ENCODE measurements at places on chromosomes 6 and 20. TPM values are rescaled to one million over a fixed set of nuclear protein-coding genes. Genes with fewer than 3 reads are reported as not detected.

DNA sequence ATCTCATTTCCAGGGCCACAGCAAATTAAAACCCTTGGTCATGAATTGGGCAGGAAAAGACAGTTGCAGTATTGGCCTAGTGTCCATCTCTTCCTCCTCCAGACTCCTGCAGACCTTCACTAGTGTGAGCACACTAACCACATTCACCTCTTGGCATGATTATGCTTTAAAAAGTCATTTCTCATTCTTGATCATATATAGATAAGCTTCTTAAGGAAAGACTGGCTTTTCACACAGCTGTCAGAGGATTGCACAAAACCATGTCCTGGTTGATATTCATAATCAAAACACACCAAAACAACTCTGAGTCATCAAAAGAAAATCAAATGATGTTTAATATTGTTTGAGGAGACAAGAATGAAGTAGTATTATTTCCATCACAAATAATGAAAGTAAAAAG lies 52.1 kb downstream of the TMEM200A start:
- no peak for DNase-seq

DNA sequence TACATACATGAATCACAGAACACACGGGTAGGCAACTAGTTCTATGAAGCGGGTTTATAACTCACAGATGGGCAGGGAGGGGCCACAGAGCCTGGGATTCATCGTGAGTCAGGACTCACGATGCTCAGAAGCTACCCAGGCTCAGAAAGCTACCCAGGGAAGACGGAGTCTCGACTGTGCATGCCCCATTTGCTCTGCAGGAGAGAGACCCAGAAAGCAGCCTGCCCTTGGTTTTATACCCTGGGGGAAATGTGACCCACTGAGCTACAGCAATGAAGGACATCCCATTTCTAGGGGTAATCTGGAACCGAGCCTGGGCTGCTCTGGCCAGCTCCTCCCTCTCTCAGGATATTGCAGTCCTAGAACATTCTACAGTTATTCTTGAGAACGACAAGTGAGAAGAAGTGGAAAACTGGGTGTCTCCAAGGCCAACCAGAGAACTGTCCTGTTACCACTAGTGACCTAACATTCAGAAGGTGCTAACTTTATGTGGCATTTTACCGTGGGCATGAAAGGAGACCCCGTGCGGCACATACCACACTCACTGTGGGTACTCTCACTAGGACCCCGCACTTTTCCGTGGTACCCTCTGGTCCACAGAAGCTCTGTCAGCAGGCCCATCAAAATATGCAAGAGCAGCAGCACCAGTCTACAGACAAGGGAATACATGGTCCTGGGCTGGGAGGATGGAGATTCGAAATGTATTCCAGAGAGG lies 201.9 kb upstream of the PMEPA1 start:
- no peak for DNase-seq

- no peak for DNase-seq
Observed at GRCh38 chr6:86682297-86682696, 255.0 kb upstream of the HTR1E start.

The DNAH8 gene
- total RNA-seq = not detected

DNA sequence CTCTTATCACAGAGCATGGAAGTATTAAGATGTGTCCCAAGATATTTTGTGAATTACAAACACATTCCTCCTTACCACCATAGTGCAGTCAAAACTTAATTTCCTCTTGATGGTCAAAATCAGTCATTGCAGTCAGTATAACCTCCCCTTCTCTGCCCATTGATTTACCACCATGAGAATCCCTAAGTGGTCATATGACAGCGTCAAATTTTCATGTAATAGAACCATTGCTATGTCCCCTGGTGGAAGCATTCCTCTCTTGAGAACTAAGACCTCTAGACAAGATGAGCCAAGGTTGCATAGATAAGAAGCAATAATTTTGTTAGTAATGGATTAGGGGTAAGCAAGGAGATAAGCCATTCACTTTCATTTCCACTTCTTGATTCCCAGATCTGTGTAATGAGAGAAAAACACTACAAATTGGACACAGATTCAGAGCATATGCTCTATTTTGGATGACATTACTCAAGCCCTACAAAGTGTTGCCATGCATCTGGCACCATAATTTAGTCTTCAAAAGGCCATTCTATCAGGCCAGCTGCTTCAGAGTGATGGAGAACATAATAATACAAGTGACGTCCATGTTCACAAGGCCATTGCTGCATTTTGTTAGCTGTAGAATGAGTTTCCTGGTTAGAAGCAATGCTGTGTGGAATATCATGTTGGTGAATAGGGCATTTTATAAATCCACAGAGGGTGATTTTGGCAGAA lies 49.6 kb upstream of the PDE7B start:
- peak; percentile 29 for DNase-seq

The HLA-DQB2 gene
- not detected for total RNA-seq

The LTV1 gene
- 33.8 TPM for total RNA-seq

The SIRPB1 gene
- 0.75 TPM for total RNA-seq

The CNR1 gene
- total RNA-seq = not detected

DNA sequence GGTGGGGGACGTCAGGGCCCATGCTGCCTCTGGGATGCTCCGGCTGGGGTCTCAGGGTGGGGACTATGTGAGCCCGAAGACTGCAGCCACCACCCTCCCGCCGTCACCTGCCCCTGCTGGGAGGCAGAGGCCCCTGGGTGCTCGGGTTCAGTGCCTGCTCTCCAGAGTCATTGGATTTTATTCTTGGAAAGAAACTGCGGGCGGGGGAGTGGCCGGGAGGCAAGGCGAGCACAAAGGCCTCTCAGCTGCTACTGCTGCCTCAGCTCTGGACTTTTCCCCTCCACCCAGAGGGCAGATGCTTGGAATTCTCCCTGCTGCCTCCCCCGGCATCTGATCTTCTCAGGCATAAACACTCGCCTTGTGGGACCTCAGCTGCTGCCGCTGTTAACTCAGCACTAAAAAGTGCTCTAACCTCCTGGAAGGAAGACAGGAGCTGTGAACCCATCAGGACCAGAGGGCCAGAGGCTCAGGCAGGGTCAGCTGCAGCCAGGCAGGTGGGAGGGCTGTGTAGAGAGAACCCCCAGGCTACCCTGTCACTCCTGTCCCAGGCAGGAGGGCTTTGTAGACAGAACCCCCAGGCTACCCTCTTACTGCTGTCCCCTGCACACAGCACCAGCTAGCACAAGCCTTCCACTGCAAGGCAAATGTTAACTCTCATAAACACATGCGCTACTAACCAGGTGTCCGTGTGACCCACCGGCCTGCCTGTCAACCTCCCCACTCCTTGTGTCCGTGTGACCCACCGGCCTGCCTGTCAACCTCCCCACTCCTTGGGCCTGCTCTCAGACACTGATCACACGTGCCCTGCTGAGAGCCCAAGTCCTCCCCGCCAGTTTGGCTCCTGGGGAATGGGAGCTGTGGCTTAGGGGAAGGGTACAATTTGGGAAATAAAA lies 9.4 kb upstream of the FRMD1 start:
- no peak for DNase-seq

GRCh38 chr20:1287306-1287705 lies 21.2 kb downstream of the SNPH start:
- no peak for DNase-seq

GRCh38 chr6:101396548-101397173 lies 3.2 kb downstream of the GRIK2 start:
- peak; percentile 67 for DNase-seq

- no peak for DNase-seq
Observed at GRCh38 chr6:80543598-80544222, 437.2 kb downstream of the BCKDHB start.

The OR12D3 gene
- total RNA-seq = not detected

The C6orf52 gene
- total RNA-seq = 0.49 TPM

The METTL24 gene
- total RNA-seq = 1.8 TPM

GRCh38 chr6:16689788-16690607 lies 71.3 kb downstream of the ATXN1 start:
- no peak for DNase-seq

The HRH3 gene
- total RNA-seq = not detected

- DNase-seq = no peak
Observed at GRCh38 chr6:161137320-161137719, 136.5 kb downstream of the AGPAT4 start.

DNA sequence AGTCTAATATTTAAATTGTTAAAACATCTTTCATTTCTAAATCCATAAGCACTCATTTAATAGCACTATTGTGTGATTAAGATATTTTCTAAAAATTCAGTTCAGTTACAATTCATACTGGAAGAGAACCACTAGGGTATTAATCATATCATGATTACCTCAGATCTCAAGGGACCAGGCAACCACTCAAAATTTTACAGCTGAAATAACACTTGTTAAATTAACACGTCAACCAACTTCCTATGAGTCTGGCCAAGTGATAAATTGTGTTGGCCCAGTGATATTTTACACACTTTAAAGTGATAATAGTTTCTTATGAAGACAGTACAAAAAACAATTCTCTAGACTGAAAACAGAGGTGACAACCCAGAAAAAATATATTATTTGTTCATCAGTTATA lies 869.0 kb upstream of the ADGRB3 start:
- DNase-seq = no peak

- no peak for DNase-seq
Observed at GRCh38 chr6:72649032-72649984, 27.4 kb downstream of the KCNQ5 start.

DNA sequence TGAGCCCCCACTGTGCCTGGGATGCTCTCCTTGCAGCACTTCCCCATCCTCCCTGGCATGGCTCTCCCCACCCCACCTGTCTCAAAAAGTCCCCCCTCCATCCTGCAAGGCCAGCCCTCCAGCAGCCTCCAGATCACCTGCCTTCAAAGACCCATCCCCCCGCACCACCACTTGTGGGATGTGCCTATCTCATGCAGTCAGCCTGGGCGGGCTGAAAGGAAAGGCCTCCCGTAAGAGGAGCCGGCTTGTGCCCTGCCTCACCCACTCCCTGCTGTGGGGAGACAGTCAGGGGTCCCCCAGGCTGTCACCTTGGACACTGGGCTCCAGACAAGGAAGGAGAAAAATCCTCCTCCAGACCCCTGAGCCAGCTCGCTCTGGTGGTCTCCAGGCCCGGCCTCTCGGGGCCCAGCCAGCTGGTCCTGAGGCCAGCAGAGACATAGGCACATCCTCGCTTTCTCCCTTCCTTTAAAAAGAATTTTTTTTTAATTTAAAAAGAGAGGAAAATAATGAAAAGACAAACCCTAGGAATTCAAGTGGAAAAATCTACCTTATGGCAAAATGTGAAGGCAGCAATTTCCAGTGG lies 77.3 kb downstream of the GRM4 start:
- DNase-seq = no peak

- no peak for DNase-seq
Observed at GRCh38 chr6:158287047-158287446, 25.2 kb upstream of the TULP4 start.

DNA sequence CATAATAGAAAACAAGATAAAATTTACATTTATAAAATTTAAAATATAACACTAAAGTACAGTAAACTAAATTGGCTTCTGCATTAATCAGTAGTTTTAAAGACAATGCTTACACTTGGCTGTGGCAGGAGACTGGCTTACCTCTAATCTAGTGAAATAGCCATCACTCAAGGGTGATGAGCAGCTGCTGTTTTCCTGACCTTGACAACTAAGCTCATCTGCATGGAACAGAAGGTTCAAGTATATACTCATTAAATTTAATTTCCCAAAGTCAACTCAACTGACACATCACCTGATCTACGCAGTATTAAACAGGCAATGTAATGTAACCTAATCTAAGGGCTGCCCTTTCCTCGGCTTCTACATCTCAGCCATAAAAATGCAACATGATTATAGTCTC lies 14.5 kb downstream of the TMX4 start:
- DNase-seq = no peak

- no peak for DNase-seq
Observed at GRCh38 chr6:135126729-135127128, 54.4 kb upstream of the MYB start.

The SLC35F1 gene
- total RNA-seq = not detected

- DNase-seq = no peak
Observed at GRCh38 chr6:80126657-80127345, 20.3 kb downstream of the BCKDHB start.

The BEND3 gene
- 6.9 TPM for total RNA-seq

GRCh38 chr6:36915599-36915998 lies 29.8 kb downstream of the C6orf89 start:
- no peak for DNase-seq

The TSHZ2 gene
- not detected for total RNA-seq

The HNF4A gene
- 0.17 TPM for total RNA-seq

The TBPL1 gene
- 21.0 TPM for total RNA-seq

DNA sequence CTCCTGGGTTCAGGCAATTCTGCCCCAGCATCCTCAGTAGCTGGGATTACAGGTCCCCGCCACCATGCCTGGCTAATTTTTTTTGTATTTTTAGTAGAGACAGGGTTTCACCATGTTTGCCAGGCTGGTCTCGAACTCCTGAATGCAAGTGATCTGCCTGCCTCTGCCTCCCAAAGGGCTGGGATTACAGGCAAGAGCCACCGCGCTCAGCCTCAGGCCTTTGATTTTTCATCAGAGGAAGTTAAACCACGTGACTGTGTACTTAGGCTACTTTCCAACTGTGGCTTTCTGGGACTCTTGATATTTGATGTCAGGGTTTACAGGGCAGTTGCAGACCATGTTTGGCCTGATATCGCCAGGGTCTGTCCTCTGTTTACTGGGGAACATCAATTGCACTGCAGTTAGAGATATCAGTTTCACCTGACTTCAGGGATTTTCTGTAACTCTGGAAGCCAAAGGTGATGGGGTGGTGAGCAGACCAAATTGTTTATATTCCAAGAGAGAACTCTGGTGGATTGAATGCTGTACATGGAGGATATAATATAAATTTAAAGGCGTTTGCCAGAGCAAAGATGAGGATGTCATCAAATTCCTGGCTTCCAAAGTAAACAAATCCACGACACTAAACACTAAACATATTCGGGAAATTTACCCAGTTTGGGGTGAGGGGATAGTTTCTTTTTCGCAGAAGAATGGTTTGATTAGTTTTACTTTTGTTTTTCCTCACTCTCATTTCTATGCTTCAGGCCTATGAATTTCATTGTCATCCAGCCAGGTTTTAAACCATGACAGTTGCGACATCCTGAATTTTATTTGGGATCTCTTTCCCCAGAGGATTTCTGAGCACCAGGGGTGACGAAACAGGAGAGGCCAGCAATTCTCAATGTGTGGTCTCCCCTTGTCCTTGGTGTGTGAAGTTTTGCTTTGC lies 4.2 kb downstream of the PSMF1 start:
- DNase-seq = peak; percentile 11

- no peak for DNase-seq
Observed at GRCh38 chr20:21715193-21715881, 9.9 kb downstream of the PAX1 start.

The TCF15 gene
- 3.1 TPM for total RNA-seq

GRCh38 chr20:36491901-36492617 lies 49.3 kb upstream of the MYL9 start:
- DNase-seq = no peak
